ENCODE measurements at places on chromosomes 2 and 18.

DNA sequence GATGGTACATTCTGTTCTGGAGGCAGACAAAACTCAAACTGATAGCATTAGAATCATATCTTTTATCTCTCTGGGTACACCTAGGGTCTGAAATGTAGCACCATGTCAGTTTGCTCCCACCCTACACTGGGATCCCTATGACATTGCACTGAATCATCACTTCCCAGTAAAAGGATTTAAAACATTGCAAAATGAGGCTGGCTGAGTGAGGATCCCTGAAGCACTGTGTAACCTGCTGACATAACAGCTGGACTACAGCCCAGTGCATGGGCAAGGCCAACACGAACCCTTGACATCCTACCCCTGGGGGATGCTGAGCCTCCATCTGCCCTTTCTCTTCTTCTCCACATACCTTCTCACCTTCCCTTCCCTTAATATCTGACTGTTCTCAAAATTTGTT is 253.2 kb downstream of the TTC32 start:
- DNase-seq: no peak

GRCh38 chr2:183057333-183057985 is 19.2 kb upstream of the NCKAP1 start:
- DNase-seq: no peak

GRCh38 chr2:102432386-102432785 is 9.4 kb downstream of the IL18RAP start:
- no peak for DNase-seq

GRCh38 chr18:63306249-63306648 is 13.3 kb downstream of the BCL2 start:
- no peak for DNase-seq

- DNase-seq: no peak
Observed at GRCh38 chr2:9206991-9207640, 504 bp downstream of the ASAP2 start.

- DNase-seq: no peak
Observed at GRCh38 chr18:9088252-9088651, 14.2 kb upstream of the NDUFV2 start.

- no peak for DNase-seq
Observed at GRCh38 chr2:133641942-133642725, 73.9 kb upstream of the NCKAP5 start.

Data from activated naive CD4-positive, alpha-beta T cell treated with anti-CD3 and anti-CD28 coated beads, Interleukin-2, amount 50 U/mL, for 16 hours (primary cell).